Fibroblast of lung (primary cell): ENCODE measurements at places on chromosomes 2 and 18. TPM values are rescaled to one million over a fixed set of nuclear protein-coding genes. Genes with fewer than 3 reads are reported as not detected.
A peak's percentile ranks its signal among the peaks of the same experiment; 100 is the strongest.

GRCh38 chr18:57583297-57583835 is 3.1 kb downstream of the FECH start:
- DNase-seq = no peak

DNA sequence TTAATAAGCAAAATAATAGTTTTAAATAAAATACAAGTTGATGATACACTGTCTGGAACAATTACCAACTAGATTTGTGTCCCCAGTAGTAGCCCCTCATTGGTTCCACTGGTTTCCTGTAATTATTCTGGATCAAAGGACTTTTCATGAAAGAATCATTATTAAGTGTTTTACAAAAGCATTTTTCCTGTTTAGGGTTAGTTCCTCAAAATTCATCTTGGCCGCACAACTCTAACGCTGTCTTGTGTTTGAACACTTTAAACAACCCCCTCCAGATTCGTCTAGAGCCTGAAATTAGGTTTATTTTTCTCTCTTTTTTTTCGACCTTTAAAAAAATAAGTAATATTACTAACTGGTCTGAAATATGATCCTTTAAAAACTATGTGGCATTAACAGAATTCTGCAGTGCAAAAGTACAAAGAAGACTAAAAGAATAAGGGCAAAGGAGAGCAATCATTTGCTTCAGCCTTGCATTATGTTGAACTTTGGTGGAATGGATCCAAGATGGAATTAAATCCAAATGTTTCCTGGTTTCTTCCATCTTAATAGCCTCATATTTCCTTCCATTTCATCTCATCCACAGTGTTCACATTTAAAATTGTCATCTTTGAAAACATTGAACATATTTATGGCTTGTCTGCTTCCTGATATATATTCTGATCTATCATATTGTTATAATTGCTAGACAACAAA is 678.4 kb downstream of the IRS1 start:
- DNase-seq = peak; percentile 93

- DNase-seq = no peak
Observed at GRCh38 chr18:78641689-78642231, 337.9 kb upstream of the SALL3 start.

DNA sequence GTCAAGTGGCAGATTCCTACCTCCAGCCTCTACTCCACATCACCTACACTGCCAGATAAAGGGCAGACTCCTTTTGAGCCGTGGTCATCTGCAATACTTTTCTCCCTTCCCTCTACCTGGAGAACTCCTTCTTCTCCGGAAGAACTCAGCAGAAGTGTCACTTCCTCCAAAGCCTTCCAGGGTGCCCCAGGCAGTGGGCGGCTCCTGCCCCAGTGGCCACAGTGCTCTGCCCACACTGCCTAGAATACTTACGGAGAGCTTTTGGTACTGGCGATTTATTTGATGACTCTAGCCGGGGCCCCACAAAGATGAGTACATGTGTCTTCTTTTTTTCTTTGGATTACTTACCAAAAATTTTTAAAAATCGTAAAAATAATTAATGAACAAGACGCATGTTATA is 39.7 kb downstream of the FOSL2 start:
- DNase-seq = no peak

DNA sequence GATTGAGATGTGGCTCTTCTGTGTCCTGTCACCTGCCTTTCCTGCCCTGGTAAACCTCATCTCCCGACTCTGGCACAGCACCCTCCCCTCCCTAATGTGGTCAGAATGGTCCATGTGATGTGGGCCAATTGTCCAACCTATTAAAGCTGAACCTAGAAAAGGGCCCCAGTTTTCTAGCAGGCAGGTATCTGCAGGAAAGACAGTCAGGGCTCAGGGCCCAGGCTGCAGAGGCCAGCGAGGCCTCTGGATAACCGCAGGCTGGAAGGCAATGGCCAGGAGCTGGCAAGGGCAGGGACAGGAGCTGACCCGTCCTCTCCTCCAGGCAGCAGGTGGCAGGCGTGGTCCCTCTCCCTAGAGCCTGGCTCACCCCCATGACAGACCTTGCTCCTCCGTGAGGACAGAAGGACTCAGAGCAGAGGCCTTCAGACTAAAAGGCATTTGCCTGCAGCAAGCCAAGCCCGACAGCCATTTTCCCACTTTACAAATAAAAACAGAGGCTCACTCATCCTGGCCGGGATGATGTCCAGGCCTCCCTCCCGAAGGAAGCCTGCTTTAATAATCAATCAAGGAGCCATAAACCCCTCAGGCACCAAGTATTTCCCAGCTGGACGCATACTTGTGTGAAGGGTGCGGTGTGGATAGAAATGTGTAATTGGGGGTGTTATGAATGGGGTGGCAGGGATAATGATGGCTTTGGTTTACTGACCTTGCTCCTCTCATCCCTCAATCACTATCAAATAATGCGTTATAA is 107.1 kb downstream of the TWIST2 start:
- DNase-seq = peak; percentile 93

DNA sequence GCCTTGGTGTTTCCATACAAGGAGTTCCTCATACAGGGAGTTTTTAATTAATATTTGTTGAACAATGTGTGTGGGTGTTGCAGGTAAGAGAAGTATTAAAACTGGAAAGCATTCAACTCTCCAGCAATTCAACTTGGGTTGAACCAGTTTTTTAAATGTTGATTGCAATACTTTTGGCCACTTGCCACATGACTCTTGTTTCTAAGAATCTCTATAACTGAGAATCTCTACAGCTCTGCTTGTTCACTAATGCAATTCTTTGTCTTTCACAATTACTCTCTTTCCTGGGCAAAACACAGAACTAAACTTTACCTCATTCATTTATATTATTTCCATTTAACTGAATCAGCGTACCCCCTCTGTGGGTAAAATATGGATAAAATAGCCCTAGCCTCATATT is 429.4 kb downstream of the ARHGAP15 start:
- peak; percentile 86 for DNase-seq

Gene LCLAT1
- 37.1 and 45.9 TPM in 2 replicates for polyA plus RNA-seq

Gene PRR30
- not detected in 2 replicates for polyA plus RNA-seq

Gene MC4R
- not detected in 2 replicates for polyA plus RNA-seq

Gene LOXHD1
- polyA plus RNA-seq = not detected in 2 replicates
